Stimulated activated CD8-positive, alpha-beta memory T cell treated with anti-CD3 and anti-CD28 coated beads, Interleukin-7, amount 100 ng/mL, for 1 hour (primary cell): ENCODE measurements at places on chromosomes 4 and X.

- no peak for DNase-seq
Observed at GRCh38 chrX:118644378-118644777, 83.0 kb upstream of the IL13RA1 start.

- no peak for DNase-seq
Observed at GRCh38 chrX:37320541-37321203, 28.5 kb upstream of the PRRG1 start.

DNA sequence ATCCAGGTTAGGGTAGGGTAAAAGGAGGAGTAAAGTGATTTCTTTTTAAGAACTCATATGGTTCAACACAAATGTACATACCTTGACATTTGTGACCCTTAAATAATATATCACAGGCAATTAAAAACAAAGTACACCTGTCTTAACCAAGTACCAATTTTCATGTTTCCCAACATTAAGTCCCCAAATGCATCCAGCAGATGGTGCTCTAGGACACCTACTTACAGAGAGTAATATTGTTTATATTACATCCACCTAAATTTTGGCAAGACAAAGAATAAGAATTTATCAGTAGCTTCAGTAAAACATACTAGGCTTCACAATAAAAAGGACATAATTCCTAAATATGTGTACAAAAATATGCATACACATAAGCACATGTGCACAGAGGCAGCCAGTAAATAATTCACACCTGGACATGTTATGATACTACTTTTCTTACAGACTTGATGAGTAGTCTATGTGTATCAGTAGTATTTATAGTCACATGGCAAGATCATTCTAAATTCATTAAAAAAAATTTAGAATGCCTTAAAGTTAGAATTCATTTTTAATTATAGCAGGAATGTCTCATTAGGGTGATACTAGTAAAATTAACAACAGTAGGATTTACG is 219.7 kb downstream of the DCLK2 start:
- no peak for DNase-seq

GRCh38 chrX:19807414-19807813 is 80.0 kb downstream of the SH3KBP1 start:
- no peak for DNase-seq

DNA sequence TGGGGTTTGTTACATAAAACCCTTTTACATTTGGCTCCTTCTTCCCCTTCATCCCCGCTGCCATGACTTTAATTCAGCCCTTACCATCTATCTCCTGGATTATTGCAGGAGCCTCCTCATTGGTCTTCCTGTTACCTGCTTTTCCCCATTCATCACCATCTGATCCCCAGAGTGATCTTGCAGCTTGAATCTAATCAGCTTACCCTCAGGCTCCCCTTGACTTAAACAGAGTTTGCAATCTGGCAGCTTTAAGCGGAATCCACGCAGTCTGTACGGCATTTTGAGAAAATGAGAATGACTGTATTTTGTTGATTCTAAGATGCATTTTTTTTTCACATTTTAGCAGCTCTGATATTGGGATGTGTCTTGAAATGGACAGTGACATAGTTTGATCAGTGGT is 14.9 kb upstream of the PPEF1 start:
- DNase-seq = no peak

GRCh38 chr4:111501946-111502345 is 643.3 kb upstream of the FAM241A start:
- DNase-seq = no peak

DNA sequence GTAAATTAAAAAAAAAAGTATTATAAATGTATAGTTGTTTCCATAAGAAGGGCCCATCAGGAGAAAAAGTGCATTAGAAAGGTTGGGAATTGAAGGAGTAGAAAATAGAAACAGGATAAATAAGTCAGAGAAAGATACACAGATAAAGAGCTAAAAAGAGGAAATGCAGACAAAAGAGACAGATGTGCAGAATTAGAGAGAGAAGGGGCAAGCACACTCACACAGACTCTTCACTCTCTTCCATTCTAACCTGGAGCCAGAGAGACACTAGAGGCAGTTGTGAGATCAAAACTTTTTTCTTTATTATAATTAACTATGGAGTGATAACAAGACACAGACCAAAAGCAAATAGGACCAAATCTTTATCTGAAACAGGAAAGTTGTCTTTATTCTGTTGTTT is 134.1 kb downstream of the CEP135 start:
- DNase-seq = no peak

DNA sequence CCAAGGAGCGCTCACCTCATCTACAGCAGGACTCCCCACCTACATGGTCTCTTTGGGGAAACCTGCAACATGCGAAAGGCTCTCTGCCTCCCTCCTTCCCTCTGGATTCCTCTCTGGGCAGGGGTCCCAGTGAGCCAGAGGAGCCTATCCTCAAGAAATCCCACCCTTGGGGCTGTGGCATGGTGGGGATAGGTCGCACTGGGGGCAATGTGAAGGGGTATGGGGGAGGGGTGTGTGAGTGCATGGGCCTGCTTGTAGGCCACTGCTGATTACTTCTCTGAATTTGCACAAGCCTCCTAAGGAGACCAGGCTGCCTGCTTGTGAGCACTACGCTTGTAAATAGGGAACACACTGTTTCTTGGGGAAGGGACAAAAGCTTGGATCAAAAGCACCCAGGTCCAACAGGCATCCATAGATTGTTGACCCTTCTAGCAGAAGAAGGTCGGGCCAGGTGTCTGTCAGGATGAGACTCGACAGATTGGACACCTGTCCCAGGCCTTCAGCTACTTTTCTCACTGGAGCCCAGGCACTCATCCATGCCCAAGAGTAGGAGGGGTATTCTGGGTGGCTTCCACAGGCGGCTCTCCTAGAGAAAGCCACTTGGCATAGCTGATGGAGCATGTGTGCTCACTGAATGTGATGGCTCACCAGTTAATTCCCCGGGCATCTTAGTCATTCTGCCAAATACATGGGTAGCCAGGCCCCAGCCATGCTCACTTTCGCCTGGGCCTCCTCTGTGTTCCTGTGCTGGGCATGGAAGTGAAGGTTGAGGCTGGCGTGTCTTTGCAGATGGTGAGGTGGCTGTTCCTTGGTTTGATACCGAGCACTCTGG is 75.0 kb downstream of the NBDY start:
- DNase-seq = no peak
